ENCODE measurements at places on chromosomes 1 and 21.

DNA sequence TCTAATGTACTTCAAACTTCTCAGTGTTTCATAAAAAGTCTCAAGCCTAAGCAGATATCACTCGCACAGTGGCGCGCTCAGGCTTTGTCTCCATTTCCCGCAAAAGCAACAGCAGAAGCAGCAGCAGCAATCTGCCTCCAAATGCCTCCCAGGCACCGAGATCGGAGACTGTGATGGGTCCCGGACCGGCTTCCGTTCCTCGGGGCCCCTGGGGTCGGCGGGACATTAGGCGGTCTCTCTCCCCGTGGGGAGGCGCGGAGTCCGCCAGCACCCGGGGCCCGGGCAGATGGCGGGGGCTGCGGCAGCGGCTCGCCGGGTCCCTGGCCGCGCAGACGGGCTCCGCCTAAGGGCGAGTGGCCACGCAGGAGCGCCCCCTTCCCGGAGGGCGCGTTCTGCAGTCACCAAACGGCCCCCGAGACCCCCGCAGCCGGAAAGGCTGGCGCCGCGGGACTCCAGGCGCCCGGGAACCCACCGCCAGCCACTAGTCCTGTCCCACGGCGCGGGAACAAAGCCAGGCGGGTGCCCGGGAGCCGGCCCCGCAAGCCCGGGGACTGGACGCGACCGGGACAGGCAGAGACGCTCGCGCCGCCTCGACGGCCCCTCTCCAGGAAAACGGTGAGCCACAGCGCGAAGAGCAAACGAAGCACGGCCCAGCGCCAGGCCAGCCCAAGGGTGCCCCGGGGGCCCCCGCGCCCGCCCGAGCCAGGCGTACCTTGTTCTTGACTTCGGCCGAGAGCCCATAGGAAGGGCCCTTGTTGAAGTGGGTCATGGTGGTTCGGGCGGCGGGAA lies 590 bp downstream of the CNN3 start:
- DNase-seq: peak; percentile 22

DNA sequence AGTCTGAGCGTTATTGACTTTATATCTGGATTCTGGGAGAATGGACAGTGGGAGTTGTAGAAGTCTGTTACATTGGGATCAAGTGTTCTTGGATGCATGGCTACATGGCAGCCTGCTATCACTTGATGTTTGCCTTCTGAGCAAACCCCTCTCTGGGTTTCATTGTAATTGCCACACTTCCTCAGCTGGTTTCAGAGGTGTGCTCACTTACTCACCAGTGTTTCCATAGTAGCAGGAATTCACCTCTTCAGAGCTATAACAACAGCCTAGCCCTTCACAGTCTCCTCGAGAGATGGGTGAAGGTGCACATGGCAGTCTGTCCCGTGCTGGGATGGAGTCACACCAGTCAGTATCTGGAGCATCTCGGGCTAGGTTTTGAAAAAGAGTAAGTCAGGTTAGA lies 2.6 kb downstream of the ZP4 start:
- DNase-seq: no peak

DNA sequence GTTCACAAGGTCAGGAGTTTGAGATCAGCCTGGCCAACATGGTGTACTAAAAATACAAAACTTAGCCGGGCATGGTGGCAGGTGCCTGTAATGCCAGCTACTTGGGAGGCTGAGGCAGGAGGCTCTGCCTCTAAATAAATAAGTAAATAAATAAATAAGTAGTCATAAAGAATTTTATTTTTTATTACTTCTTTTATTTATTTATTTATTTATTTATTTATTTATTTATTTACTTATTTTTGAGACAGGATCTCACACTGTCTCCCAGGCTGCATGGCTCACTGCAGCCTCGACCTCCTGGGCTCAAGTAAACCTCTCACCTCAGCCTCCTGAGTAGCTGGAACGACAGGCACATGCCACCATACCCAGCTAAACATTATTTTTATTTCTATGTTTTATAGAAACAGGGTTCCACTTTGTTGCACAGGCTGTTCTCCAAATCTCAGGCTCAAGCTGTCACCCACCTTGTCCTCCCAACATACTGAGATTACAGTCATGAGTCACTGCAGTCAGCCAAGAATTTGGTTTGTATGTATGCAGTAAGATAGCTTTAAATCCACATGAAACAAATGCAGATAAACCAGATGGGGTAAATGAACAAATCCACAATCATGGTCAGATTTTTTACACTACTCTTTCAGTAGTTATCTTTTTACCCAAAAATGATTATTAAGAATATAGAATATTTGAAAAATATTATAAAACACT lies 523.3 kb upstream of the RGS18 start:
- DNase-seq: no peak

DNA sequence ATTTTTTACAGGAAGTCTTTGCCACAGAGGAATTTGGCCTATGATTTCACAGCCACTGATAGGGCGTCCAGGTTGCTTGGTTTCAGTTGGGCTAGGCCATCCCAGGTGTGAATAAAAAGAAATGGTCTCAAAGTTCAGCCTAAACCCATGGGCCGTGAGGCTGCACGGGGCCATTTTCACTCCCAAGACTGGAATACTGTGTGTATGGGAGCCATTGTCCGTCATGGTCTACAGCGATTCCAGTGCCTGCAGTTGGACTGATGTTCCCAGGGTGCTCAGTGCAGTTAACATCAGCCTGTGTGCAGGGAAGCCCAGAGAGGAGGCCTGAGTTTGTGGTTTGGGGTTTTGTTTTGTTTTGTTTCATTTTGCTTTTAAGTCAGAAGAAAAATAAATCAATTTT lies 133.2 kb downstream of the ADSS2 start:
- no peak for DNase-seq

DNA sequence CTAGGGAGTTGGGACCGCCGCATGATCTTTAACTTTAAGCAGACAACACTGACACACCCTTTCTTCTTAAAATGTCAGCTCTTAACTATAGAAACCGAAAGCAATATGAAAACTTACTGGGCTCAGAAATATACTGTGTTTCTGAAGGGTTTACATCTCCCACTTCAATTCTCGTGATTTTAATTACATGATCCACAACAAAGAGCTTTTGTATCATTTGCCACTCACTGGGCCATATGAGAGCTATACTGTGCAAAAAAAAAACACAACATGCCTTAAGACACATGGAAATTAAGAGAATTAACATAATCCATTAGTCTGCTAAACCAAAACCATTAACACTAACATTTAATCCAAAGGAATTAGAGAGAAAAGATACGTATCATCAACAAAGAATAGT lies 35.0 kb upstream of the RAP1GAP start:
- DNase-seq: no peak
